ENCODE measurements at places on chromosomes 4 and X.
A peak's percentile ranks its signal among the peaks of the same experiment; 100 is the strongest.

GRCh38 chrX:413322-414201 is 26.9 kb upstream of the PPP2R3B start:
- DNase-seq = no peak

GRCh38 chr4:72338060-72338459 is 231.0 kb downstream of the ADAMTS3 start:
- DNase-seq = no peak

DNA sequence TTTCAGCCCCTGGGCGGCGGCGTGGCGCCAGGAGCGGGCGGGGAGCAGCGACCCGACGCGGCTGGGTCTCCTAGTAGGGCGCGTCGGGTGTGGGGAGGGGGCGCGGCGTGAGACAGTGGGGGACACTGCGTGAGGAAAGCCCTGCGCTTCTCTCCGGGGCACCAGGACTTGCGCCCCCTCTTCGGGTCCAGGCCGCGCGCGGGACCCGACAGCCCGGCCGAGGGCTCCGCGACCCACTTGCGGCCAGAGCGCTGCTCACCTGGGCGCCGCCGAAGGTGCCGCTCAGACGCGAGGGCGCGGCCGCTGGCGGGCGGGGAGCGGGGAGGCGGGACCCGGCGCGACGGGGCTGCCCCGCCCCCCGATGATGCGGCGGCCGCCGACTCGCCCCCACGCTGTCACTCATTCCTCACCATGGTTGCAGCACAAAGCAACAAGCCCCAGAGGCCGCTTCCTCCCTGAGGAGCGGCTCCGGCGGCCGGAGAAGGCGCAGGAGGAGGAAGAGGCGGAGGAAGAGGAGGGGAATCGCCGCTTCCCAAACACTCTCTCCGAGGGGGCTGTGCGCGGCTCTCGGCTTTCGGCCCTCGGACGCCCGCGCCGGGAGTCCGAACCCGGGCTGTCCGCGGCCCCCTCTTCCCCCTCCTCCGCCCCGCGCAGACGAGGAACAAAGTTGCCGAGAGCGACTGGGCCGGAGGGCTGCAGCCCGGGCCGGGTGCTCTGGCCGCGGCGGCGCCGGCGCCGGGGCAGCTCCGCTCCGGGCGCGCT is at the start of gene RAPGEF2:
Gene RAPGEF2, plus strand, starts transcription at position 458 of the 762 bp plus-strand sequence. CDS start 1,084 bp downstream, outside the sequence.
- peak; percentile 84 for DNase-seq

- DNase-seq = no peak
Measured at GRCh38 chr4:55080174-55080865, 45.1 kb downstream of the KDR start.

Data from activated T-cell treated with anti-CD3 and anti-CD28 coated beads for 48 hours (primary cell).